ENCODE measurements at places on chromosomes 7 and 10. TPM values are rescaled to one million over a fixed set of nuclear protein-coding genes. Genes with fewer than 3 reads are reported as not detected.

Gene A1CF
- not detected for polyA plus RNA-seq

Gene HELLS
- polyA plus RNA-seq, result 24.5 TPM

Gene DLX6
- not detected for polyA plus RNA-seq

Gene MSS51
- polyA plus RNA-seq, result 1.2 TPM

Gene TMEM236
- 0.13 TPM for polyA plus RNA-seq

DNA sequence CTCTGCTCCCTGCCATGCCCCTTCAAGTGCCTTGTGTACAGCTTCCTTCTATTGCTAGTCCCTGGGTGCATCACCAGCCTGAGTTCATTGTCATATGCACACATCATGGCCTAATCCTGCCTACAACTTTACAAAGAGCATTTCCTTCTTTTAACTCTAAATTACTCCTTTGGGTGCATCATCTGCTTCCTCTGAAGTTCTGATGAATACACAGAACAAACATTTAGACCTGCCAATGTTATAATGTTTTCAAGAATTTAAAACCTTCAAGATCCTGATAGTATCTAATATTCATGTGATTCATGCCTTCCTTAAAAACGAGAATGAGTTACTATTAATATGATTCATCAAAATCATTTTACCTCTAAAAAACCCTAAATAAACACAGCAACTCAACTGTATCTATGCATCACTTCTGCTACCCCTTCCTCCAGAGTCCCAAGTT lies 357.1 kb downstream of the MAGI2 start:
- no peak for DNase-seq

DNA sequence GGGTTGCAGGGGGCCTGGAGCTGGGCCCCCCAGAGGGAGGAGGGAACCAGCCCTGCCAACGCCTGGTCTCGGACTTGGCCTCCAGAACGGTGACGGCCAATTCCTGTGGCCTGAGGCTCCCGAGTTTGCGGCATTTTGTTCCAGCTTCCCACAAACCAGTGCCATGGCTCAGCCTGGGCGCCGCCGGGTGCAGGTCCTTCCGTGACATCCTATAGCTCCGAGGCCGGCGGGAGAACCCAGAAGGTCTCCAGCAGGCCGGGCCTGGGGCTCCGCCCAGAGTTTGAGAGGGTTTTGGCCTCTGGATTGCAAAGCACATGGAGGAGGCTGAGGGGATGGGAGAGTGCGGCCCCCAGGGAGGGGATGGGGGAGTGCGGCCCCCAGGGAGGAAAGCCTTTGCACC lies 92.6 kb downstream of the UNCX start:
- no peak for DNase-seq

- DNase-seq, result no peak
Measured at GRCh38 chr10:125428054-125428453, 254.9 kb downstream of the TEX36 start.

DNA sequence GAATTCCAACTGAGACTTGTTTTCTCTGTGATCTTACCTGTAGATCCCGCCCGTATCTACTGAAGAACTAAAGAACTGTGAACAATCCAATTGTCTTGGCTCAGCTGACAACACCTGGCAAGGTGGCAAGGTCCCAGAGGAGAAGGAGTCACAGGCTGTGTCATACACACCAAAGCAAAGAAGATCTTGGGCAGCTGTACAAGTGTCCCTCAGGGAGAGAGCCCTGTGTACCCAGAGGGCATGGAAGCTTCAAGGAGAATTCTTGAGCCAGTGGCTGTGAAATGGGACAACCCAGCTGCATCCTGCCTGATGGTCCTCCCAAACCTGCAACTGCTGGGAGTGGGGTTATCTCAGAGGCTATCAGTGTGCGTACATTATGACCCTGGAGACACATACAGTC lies 46.7 kb upstream of the TECTB start:
- no peak for DNase-seq

DNA sequence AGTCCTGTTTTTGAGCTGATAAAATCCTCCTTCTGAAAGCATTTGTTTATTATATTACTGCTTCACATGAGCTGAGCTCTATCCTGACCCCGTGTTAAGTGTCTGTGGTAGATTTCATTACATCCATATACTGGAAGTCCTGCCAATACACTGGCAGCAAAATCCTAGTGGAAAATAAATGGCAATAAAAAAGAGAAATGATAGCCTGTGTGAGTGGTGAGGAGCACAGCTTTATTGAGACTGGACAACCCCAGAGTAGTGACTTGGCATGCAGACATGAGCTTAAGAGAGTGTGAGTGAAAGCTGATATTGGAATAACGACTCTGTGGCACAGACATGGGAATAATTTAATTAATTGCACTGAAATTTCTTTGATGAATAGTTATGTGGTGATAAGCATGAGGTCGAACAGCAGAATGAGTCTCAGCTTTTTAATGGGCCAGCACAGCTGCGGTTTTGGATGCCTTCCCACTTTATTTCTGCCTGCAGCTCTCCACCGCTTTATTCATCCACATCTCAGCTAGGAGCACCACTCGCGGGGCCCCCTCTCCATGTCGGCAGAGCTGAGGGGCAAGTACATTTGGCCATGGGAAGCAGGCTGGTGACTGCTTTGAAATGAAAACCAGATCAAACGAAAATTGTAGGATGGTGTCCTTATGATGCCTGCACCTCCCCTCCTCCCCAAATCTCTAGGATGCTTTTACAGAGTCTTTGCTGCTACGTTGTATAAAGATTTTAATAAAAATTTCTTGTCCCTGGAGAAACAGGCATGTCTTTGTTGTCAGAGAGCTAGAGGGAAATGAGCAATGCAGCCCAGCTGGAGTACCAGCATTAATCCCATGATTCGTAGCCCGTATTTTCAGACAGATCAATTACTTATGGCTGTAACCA lies 494.3 kb downstream of the AUTS2 start:
- DNase-seq, result no peak

- DNase-seq, result no peak
Measured at GRCh38 chr10:30536578-30536977, 93.0 kb downstream of the LYZL2 start.

GRCh38 chr10:59106441-59106840 lies 70.0 kb upstream of the PHYHIPL start:
- no peak for DNase-seq

- DNase-seq, result peak; percentile 16
Measured at GRCh38 chr7:25117226-25118047, 7.6 kb downstream of the CYCS start.

GRCh38 chr10:94361171-94361794 lies 1.5 kb downstream of the NOC3L start:
- no peak for DNase-seq

DNA sequence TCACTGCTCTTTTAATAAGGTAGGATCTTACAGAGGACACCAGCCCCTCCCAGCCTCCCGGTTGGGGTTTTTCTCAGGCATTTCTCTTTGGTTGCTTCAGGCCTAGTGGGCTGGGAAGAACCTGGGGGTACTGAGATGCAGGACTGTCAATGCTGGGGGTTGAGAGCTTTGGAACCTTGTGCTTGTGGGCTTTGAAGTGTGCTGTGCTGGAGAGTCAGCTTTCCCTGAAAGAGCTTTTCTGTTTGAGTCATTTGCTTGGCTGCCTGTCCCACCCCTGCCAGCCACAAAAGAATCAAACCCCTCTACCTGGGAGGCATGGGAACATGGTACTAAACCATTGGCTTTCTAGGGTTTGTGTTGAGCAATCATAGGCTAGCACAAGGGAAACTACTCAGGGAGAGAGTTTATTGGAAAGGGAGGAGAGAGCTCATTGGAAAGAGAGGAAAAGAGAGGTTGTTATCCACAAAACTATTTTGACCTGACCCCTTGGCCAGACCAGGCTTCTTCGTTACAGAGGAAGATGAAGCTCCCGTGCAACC lies 1.4 kb downstream of the SCD start:
- DNase-seq, result no peak

DNA sequence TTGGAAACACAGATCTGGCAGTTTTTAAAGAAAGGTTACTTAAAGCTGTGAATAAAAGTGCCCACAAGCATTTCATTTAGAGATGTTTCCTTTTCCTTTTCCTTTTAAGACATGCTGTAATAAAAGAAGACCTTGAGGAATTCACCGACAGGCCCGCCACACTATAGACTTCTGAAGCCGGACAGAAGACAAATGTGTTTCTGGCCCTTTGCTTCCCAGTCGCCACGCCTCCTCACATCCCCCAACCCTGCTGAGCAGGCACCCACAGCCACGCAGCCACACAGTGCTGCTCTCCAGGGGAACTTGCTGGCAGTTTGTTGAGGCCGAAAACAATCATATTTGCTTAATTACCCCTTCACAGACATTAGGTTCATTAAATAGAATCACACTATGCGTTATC lies 83.4 kb downstream of the SLC25A13 start:
- DNase-seq, result peak; percentile 77

- DNase-seq, result peak; percentile 81
Measured at GRCh38 chr10:62817121-62817765, 1.1 kb upstream of the EGR2 start.

- no peak for DNase-seq
Measured at GRCh38 chr10:133456041-133456951, 2.6 kb downstream of the SCART1 start.

- no peak for DNase-seq
Measured at GRCh38 chr10:3090914-3091787, 23.8 kb downstream of the PFKP start.

DNA sequence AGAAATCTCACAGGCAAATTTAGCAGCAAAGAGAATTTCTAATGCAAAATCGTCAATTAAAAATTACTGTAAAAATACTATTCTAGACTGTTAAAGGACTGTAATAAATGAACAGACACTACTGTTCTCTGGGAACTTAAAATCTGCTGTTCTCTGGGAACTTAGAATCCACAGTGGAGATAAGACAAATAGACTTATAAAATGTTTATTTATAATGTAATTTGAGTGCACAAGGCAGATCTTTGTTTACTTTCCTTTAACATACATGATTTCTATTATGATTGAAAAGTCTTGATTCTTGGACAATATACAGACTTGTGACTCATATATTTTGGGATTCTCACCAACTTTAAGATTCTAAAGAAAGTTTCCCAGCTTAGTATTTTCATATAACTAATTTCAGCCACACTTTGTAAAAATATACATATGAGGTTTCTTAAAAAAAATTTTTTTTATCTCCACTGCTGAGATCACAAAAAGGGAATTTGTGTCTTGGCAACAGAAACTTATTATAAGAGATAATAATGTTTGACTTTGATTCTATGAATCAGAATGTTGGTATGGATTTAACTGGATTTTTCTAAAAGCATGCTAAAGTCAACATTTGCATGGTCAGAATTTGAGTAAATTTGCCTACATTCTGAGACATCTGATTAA lies 166.3 kb upstream of the RHOBTB1 start:
- no peak for DNase-seq

GRCh38 chr7:50681432-50682045 lies 101.2 kb downstream of the GRB10 start:
- no peak for DNase-seq

DNA sequence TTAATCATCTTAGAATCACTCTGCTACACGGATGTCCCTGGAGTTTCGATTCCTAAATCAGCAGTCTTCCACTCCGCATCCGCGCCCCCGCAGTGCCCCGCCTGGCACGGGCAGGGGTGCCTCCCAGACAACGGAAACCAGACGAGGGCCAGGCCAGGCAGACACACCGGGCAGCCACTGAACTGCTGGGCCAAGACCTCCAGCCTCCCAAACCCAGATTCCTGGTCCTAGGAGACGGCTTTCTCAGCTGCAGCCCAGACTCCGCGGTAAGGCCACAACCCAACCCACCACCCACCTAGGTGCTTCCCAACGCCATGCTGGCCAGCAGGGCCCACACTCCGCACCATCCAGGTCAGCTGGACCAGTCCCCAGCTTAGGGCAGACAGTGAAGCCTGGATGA lies 33.2 kb downstream of the MAD1L1 start:
- DNase-seq, result no peak

DNA sequence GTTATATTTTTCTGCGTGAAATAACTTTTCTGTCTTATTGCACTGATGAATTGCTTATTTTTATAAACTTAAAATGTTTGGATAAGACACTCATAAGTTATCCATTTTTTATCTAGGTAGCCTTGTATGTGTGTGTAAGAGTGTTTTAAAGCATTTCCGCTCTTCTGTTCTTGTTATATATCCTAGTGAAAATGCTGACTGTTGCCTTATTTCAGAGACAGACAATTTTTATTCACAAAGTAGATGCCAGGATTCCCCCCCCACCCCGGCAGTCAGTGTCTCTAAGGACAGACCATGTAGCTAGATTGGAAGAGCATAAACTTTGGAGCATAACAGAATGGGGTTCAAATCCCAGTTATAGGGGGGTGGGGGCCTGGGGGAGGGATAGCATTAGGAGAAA lies 1.6 kb downstream of the SMC3 start:
- DNase-seq, result no peak

GRCh38 chr7:144997512-144997911 lies 161.7 kb upstream of the TPK1 start:
- no peak for DNase-seq

DNA sequence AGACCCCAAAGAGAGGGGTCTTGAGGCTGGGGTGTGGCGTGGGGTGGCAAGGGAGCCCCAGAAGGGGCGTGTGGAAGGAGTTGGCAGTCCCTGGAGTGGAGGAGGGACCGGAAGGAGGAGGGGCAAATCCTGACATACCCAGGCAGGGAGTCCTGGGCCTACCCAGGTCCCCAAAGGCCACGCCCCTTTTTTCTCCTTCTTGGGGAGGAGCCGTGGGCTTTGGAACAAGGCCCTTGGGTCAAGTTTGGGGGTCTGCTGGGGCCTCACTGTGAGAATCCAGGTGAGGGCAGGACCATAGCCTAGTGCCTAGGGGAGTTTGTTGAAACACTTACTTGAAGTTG lies 1.2 kb upstream of the SMARCD3 start:
- peak; percentile 65 for DNase-seq

GRCh38 chr10:29702273-29703164 lies 67.7 kb upstream of the SVIL start:
- no peak for DNase-seq

- DNase-seq, result no peak
Measured at GRCh38 chr7:121562259-121562658, 166.2 kb upstream of the FAM3C start.

GRCh38 chr10:101693651-101693977 lies 1.4 kb downstream of the FBXW4 start:
- no peak for DNase-seq

DNA sequence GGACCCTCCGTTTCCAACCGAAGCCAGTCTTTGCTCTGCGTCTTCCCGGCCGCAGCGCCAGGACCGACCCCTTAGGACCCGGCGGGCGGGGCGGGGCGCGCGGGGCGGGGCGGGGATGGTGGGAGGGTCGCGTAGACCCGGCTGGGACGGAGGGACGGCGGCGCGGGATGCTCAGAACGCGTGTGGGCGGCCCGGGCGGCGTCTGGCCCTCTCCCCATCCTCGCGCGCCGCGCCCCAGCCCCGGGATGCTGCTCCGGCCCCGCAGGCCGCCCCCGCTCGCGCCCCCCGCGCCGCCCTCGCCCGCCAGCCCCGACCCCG lies at the start of gene UTF1:
Gene UTF1, plus strand, starts transcription at position 174 of the 318 bp plus-strand sequence. Its CDS starts 72 bp downstream, at position 246.
- no peak for DNase-seq

DNA sequence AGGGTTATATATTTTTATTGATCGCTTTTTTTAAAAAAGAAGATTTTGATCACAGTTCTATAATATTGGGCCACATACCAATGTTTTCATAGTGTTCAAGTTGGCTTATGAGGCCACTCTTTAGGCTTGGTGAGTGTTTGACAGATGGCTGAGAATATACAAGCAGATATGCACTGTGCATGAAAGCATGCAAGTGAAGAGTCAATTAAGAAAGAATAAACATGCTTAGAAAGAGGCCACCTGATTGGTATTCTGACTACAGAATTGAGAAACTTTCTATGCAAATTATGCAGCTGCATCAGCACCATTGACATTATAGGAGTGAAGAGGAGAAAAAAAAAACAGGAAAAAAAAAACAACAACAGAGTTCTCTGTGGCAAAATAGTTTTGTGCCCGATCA lies 39.9 kb downstream of the CABCOCO1 start:
- no peak for DNase-seq

All from K562 (cell line).